GM23338 (cell line): ENCODE measurements at places on chromosomes 12 and 14.

- no peak for DNase-seq
Measured at GRCh38 chr14:24135584-24135833, 485 bp upstream of the PSME1 start.

DNA sequence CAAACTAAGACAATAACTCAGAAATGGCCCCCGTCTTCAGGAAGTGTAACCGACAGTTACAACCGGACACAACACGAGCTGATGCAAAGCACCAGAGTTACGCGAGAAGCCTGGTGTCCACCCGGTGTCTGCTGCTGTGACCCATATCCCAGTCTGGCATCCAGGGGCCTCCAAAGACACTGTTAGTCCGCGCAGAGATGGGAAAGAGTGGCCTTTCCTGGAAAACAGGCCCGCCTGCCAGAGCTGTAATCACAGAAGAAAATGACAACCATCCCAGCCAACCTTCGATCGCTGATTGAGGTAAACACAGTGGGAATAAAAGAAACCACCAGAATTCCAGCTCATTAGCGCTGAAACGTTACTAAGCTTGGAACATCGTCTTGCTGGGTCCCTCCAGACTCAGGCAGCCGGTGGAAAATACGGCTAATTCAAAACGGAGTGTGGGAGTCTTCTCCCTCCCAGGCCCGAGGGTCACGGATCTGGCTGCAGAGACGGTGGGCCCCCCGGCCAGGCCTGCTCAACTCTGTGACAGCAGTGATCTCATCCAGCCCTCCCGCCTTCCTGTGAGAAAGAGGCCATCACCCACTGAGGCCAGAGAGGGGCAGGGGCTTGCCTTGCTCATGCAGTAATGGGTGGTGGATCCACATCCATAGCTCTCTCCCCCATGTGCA lies 273.9 kb upstream of the RTL1 start:
- DNase-seq: no peak

- DNase-seq: no peak
Measured at GRCh38 chr12:113667095-113667494, 195.4 kb upstream of the LHX5 start.

GRCh38 chr12:15712823-15713660 lies 76.1 kb downstream of the EPS8 start:
- no peak for DNase-seq

DNA sequence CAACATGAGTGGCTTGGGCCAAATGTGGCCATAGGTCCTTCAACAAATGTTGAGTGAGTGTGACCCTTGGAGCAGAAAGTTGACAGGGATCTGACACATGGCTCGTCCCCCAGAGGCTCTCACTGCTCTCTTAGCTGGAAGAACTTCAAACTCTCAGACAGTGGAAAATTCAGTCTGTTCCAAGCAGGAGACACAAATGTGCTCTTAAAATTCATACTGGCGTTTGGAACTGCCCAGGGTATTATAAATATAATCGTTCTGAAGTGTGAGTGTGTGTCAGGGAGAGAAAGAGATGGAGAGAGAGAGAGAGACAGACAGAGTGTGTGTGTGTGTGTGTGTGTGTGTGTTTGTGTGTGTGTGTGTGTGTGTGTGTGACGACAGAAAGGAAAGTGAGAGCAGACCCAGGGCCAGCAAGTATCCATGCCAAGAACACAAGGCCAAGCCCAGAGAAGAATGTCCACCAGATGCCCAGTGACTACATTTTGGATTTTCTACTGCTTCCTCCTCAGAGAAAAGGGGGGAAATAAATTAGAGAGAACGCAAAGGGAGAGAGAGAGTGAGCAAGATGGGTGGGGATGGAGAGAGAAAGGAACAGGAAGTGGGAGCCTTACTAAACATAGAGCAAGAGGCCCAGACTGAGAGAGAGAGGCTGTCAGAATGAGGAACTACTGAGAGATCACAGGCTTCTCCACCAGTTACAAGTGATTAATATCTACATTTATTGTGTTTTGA lies 193.6 kb upstream of the NUDT4 start:
- DNase-seq: no peak

- peak; percentile 34 for DNase-seq
Measured at GRCh38 chr12:27163048-27163715, 80.8 kb upstream of the C12orf71 start.

DNA sequence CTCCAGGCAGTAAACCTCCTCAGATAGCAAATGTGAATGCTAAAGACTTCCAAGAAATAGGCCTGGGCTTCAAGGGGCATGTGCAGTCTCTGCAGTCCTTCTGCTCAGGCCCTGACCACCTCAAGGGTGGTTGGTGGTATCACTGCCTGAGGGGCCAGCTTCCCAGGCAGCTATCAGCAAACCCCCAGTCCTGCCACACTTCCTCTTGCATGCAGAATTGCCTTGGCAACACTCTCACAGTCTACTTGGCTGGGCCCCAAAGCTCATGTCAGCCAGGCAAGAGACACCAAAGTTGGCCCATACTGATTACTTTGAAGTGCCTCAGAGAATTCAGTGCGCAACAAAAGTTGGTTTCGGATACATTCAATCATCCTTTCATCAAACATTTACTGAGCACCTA lies 3.5 kb upstream of the ASB8 start:
- no peak for DNase-seq
